ENCODE measurements at places on chromosomes 11 and 22. TPM values are rescaled to one million over a fixed set of nuclear protein-coding genes. Genes with fewer than 3 reads are reported as not detected.

Gene OR52E8
- polyA plus RNA-seq = not detected

Gene KDM4E
- not detected for polyA plus RNA-seq

Gene PHETA2
- 8.4 TPM for polyA plus RNA-seq

Gene HTR3A
- 9.3 TPM for polyA plus RNA-seq

Measured in H1 (cell line).